D721Med (cell line): ENCODE measurements at places on chromosomes 5 and 9.
A peak's percentile ranks its signal among the peaks of the same experiment; 100 is the strongest.

GRCh38 chr5:37272511-37272910 is 23.3 kb upstream of the CPLANE1 start:
- DNase-seq: no peak

DNA sequence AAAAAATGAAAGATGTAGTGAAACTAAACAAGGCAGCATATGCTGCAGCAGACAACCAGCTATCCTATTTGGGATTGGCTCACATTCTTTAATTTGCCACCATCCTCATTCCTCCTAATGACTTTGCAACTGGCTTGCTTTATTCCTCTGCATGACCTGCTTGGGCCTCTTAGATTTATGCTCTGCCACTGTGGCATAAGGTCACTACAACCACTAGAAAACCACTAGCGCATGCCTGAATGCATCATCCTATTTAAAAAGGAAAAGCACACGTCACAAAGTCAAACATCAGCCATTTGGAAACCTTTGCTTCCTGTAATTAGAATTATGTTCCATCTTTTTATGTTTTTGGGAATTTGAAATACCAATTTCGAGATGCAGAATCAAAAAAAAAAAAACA is 40.8 kb upstream of the CCDC152 start:
- no peak for DNase-seq

DNA sequence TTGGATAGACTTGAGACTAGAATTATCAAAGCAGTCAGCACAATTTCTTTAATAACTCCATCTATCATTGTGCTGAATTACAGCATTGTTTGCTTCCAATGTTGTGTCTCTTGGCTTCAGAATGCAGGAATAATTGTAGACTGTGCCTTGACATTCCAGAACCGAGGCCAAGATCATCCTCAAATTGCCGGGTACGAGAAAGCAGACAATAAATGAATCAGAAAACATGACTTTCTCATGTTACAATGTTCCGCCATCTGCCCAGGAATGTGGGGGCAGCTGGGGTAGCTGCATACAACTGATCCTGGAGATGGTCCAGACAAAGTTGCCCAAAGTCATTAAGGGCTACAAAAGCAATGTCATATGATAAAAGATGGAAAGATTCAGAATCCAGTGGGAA is 206.2 kb upstream of the SGCD start:
- DNase-seq: no peak

- peak; percentile 45 for DNase-seq
These were observed 747 bp downstream of the LRSAM1 start for GRCh38 chr9:127451858-127452656.

- no peak for DNase-seq
These were observed 326.7 kb downstream of the MLLT3 start for GRCh38 chr9:20295555-20295954.

GRCh38 chr9:69283003-69283402 is 42.0 kb upstream of the ENTREP1 start:
- DNase-seq: no peak

GRCh38 chr5:127210042-127210441 is 80.6 kb upstream of the MEGF10 start:
- no peak for DNase-seq

GRCh38 chr9:5511476-5511875 is 1.1 kb downstream of the PDCD1LG2 start:
- no peak for DNase-seq
